Brain pericyte (primary cell): ENCODE measurements at places on chromosomes 7 and 10.

DNA sequence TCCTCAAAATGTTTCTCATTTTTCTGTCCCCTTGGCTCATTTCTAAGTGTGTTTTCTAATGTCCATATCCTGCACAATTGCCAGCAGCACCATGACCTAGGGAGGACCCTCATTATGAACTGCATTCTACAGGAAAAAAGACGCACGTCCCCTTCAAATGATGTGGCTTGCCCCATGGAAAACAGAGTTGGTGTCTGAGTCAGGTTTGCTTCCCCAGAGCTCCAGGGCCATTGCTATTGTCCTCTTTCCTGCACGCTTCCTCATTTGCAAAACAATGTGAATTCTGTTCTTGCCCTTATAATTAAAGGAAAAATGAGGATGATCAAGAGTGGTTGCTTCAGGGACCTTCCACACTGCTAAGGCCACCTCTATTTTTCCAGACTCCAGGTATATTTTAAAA, 14.7 kb upstream of the ASB4 start:
- no peak for DNase-seq

- no peak for DNase-seq
These were observed 157.3 kb downstream of the SND1 start for GRCh38 chr7:127809261-127809702.

DNA sequence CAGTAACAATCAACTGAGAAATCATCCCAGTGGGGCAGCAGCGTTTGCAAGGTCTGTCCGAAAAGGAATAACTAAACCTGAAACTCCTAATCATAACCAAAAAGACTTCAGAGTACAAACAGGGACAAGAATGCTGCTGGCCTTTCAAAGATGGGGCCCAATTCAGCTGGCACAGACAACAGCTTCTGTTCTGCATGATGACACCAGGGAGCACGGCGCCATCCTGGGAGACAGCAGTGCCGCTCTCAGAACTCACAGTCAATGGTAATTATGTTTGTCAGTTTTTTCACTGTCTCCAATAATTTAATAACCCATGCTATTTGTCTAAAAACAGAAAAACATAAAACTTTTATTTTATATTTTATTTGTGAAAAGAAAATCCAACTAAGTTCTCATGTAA, 90.0 kb downstream of the LARP4B start:
- no peak for DNase-seq

GRCh38 chr10:112461029-112461887, 14.2 kb downstream of the VTI1A start:
- no peak for DNase-seq

DNA sequence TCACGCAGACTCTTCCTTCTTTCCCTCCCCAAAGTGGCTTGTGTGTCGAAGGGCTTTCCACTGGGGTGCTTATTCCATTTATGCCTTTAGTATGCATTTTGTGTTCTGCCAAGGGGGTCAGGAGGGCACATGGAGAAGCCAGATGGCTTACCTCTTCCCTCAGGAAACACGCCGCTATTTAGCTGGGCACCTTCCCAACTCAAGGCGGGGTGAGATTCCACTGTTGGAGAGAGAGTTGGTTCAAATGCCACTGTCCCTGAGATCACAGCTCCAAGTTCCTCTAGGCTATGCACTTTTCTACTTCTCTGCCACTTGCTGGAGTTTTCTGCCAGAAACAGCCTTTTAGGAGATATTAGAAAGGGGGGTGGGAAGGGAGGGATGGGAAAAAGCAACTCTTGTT, 1091.8 kb downstream of the LRMDA start:
- DNase-seq = no peak

GRCh38 chr10:68135362-68135761, 26.1 kb downstream of the MYPN start:
- DNase-seq = no peak

DNA sequence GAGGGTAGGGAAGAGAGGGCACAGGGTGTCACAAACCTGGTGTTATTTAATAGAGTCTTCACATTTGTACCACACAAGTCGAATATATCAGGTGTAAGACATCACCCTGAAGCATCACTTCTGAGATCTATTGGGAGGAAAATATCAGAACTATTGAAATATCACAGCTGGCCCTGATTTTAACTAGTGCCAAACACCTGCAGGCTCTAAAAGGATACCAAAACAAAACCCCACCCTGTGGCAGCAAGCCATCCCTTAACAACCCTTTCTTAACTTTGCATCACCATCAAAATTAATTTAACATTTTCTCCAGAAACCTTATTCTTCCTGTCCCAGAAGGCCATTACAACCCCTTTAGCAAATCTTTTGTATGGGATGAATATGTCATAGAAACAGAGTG, 365.4 kb downstream of the SUGCT start:
- DNase-seq = no peak

- no peak for DNase-seq
These were observed 68.9 kb downstream of the MET start for GRCh38 chr7:116740755-116741462.

DNA sequence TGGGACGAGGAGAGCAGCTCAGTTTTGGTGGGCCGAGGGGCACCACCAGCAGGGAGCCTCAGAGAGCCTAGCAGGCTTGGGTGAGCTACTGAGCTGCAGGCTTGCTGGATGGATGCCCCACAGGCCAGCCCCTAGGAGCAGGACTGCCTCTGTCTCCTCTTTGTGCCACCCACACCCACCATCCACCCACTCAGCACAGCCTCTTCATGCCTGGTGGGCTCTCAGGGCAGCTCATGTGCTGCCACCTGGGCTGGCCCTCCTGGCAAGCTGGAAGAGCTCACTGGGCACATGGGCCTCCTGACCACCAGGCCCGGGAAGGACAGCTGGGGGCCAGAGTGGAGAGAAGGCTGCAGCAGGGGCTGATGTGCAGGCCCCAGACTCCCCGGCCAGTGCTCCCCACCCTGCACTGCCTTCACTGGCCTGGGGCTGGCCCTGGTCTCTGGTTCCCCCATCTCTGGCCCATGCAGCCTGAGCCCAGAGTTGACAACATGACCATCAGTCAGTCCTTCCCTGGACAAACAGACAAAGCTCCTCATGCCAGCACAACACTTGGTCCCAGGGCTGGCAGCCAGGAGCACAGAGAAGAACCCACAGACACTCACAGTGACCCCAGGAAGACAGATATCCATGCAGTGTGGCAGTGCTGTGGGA, 8.2 kb downstream of the RASGEF1A start:
- no peak for DNase-seq

- DNase-seq = no peak
These were observed 22.2 kb upstream of the SRGN start for GRCh38 chr10:69065406-69066361.

DNA sequence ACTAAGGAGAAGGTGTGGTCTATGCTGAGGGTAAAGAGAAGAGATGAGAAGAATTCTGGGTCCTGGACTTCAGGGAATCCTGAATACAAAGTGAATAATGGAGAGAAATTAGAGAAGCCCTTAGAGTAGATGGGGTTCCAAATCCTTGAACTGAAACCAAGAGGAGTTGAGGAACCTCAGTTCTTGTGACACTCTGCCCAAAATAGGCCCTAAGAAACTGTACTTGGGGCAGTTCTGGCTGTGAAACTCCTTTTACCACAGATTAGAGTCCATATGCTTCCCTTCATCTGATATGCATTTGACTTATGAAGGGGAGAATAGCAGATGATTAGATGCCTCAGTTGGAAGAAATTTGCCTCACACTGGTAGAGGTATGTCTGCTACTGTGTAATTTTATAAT, 19.0 kb downstream of the TES start:
- no peak for DNase-seq

- DNase-seq = no peak
These were observed 119.0 kb downstream of the ZFAND4 start for GRCh38 chr10:45553613-45554012.

DNA sequence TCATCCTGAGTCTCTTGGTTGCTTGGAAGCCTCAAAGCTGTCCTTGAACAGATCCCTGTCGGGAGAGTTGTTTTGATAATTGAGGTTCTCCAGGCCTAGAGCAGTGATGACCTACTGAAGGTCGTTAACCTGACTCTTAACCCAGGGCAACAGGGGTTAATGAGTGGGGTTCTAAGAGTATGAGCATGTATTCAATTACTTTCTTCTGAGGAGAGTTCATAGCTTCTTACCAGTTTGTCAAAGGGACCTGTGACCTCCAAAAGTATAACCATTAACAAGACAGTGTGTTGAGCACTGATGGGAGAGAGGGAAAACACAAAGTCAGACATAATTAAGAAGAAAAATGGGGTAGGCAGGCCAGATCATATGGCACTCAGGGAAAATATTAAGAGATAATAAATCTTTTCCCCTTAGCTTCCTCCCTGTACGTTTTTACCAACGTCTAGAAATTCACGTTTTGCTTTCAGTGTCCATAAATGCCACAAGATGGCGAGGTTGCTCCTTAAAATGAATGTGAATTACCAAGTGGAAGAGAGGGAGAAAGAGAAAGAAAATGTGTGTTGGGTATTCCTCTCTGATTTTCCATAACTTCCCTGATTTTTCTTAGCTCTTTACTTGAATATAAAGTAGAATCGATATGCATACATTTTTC, 97.6 kb downstream of the SUGCT start:
- DNase-seq = no peak

DNA sequence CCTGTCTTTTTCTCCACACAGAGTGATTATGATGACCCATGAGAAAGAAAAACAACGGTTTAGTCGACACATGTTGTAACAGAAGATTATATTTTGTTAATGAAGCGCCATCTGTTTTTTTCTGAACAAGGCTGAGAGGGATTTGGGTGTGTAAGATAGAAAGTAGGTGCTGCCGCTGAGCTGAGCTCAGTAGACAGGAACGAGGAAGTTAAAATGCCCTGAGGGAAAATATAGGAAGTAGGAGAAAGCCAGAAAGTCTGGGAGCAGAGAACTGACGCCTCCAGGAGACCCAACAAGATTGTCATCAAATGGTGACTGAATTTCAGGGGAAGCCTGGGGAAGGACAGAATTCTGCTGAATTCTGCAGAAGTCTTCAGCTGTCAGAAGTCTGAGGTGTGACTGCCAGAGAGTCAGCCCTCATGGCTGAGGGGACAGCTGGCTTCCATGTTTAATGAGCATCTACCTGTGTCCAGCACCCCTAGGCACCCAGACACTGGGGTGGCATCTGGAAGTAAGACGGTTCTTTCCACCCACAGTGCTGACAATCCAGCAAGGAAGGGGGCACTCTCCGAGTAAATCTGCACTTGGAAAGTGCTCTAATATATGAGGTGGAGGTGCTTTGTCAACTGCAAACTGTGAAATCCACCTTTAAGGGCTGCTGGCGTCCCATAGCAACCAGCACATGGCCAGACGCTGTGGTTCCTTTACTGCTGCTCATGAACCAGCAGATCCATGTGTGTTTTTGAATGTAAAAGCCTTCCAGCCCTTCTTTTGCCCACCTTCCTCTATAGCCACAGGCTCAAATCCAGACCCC, 12.5 kb upstream of the TSPAN15 start:
- no peak for DNase-seq

GRCh38 chr7:101838837-101839483, 21.5 kb downstream of the CUX1 start:
- DNase-seq = no peak

DNA sequence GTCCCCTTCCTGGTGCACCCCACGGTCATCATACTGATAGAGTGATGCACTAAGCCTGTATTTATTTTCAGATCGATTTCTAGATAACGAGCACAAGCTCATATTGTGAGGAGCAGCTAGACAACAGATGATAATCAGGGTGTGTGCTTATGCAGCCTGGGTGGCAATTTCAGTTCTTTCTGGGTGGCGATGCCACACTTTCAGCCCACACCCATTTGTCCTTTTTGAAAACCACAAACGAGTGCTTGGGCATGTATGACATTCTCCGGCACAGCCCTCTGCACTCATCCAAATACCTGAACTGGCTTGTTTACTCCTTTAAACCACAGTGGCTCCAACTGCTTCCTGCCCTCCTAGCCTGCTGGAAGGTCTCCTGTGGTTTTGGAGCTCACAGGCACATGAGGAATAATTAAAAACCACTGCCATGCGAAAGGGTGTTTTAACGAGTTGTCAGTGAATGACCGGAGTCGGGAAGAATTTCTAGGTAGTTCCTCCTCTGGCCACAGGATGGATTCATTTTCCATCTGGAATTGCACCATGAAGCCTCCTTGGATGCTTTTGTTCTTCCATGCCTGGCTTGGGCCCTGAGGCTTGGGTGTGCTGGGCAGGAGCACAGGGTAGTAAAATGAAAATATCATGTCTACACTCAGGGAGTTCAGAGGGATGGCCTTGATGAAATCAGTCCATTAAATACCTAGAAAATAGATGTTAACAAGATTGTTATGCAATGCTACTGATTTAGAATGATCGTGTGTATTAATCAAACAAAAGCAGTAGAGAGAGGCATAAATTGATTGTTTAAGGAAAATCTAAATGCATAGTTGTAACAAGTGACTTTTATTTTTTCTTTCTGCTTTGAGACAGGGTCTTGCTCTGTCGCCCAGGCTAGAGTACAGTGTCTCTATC, 52.4 kb upstream of the ITGB1 start:
- DNase-seq = no peak

DNA sequence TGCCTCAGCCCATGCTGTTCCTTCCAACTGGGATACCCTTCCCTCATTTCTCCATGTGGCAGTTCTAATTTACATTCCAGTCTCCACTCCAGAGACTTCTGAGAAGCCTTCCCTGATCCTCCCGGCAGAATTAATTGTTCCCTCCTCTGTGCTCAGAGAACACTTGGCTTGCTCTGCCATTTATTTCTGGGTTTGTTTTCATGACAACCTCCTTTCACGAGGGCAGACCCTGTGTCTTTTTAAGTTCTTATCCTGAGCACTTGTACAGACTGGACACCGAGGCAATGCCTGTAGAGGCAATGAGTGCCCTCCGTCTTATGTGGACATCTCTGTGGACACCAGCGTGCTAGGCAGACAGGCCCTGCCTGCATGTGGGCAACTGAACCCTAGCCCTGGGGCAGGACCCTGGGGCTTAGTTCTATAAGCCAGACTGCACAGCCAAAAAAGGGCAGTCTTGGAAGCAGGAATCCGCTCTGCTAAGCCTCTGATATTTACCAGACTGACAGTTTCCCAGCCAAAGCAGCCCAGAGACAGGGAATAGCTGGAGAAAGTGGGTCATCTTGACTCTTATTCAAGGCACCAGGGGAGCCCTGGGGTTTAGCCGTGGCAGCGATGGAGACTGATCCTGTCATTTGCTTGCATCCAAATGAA, 474.0 kb downstream of the RPS24 start:
- DNase-seq = no peak

DNA sequence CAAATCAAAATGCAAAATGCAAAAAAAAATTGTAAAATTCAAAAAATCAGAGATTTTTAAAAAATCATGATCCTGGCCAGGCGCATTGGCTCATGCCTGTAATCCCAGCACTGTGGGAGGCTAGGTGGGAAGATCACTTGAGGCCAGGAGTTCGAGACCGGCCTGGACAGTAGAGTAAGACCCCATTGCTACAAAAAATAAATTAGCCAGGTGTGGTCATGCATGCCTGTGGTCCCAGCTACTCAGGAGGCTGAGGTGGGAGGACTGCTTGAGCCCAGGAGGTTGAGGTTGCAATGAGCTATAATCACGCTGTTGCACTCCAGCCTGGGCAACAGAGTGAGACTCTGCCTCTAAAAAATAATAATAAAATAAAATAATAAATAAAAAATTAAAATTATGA, 155.8 kb upstream of the TCF7L2 start:
- DNase-seq = no peak
